ENCODE measurements at places on chromosomes 2 and 18.
A peak's percentile ranks its signal among the peaks of the same experiment; 100 is the strongest.

DNA sequence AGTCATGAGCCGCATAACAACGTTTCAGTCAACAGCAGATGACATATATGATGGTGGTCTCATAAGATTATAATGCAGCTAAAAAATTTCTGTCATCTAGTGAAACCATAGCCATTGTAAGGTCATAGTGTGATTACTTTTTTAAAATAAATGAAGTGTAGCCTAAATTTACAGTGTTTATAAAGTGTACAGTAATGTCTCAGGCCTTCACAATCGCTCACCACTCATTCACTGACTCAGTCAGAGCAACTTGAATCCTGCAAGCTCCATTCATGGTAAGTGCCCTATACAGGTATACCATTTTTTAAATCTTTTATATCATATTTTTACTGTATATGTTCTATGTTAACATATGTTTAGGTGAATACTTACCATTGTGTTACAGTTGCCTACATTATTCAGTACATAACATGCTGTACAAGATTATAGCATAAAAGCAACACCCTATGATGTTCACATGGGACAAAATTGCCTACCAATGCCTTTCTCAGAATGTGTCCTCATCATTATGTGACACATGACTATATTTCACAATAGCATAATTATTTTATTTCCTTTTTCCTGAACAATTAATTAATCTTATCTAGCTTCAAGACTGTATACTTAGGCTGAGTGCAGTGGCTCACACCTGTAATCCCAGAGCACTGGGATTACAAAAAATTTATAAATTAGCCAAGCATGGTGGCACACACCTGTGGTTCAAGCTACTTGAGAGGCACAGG is 1115.9 kb upstream of the ZEB2 start:
- no peak for DNase-seq

DNA sequence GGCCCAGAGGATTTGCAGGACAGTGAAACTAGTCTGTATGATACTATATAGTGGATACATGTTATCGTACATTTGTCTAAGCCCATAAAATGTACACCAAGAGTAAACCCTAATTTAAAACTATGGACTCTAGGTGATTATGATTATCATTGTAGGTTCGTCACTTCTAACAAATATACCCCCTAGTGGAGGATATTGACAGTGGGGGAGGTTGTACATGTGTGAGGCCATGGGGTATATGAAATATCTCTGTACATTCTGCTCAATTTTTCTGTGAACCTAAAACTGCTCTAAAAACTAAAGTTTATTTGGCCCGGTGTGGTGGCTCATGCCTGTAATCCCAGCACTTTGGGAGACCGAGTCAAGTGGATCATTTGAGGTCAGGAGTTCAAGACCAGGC is 81.2 kb upstream of the CAB39 start:
- DNase-seq: no peak

- no peak for DNase-seq
Observed at GRCh38 chr2:240873098-240873788, 4.6 kb downstream of the AGXT start.

DNA sequence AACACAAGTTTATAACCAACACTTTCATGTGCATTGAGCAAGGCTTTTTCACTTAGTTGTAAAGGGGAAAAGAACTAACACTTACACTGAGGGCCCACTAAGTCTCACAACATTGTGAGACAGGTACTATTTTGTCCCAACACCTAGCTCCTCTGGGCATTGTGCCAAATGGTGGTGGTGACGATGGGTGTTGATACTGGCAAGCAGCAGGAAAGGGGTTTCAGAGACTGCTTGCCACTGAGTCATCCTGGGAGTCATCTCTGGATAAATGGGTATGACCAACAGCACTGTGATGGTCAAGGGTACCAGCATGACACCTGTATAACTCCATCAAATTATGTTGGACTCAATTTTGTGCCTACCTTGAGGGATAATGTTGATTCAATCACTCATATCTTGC is 138.8 kb upstream of the ITGA6 start:
- DNase-seq: peak; percentile 49
